ENCODE measurements at places on chromosomes 7 and 10.

DNA sequence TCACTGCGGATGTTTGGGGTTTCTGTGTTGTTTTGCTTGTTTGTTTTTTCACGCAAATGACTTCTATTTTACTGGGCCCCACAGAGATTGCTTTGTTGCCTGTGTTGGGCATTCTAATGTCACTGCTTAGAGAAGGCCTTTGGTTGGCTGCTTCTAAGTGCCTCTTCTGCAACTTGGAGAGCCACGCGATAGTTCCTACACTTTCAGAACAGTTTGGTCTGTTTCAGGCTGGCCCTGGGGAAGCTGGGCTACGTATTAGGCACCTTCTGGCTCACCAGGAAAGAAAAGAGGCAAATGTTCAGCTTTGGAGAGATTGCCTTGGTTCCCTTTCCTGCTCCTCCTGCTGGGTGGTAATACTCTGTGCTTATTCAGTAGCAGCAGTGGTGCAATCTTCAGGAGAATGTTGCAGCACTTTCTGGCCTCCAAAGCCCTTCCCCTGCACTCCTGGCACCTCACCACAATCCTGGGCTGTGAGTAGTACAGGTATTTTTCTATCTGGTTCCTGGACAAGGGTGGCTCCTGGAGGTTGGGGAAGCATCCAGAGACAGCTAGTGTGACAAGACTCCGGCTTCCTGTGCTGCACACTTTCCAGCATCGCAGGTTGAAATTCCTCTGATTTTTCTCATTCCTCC, 1.2 kb downstream of the ANTXRL start:
- DNase-seq, result no peak

GRCh38 chr10:42954766-42955492, 121.9 kb upstream of the RET start:
- no peak for DNase-seq

GRCh38 chr7:101113836-101114235, 13.1 kb upstream of the SERPINE1 start:
- DNase-seq, result no peak

- DNase-seq, result no peak
Observed at GRCh38 chr7:79593866-79594301, 140.4 kb upstream of the MAGI2 start.

GRCh38 chr10:125783957-125784356, 8.3 kb upstream of the MMP21 start:
- DNase-seq, result no peak

GRCh38 chr10:61752111-61753011, 89.6 kb downstream of the CABCOCO1 start:
- no peak for DNase-seq

- DNase-seq, result no peak
Observed at GRCh38 chr10:6469661-6470060, 110.4 kb downstream of the PRKCQ start.

DNA sequence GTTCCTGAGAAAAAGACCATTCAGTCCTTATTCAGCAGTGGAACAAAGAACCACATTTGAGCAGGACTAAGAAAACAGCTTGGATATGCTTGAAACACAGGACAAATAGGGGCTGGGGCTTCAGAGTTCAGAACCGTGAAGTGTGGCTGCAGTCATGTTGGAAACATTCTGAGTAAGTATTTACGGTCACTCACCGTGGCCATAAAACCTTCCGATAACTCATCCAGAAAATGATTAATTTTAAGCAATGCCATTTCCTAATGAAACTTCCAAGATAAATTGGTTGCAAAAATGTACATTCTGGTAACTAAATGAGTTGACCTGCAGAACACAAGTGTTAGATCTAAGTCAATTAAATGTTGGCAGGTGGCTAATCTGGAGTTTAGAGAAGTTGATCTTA, 279.2 kb downstream of the CXCL12 start:
- DNase-seq, result no peak

DNA sequence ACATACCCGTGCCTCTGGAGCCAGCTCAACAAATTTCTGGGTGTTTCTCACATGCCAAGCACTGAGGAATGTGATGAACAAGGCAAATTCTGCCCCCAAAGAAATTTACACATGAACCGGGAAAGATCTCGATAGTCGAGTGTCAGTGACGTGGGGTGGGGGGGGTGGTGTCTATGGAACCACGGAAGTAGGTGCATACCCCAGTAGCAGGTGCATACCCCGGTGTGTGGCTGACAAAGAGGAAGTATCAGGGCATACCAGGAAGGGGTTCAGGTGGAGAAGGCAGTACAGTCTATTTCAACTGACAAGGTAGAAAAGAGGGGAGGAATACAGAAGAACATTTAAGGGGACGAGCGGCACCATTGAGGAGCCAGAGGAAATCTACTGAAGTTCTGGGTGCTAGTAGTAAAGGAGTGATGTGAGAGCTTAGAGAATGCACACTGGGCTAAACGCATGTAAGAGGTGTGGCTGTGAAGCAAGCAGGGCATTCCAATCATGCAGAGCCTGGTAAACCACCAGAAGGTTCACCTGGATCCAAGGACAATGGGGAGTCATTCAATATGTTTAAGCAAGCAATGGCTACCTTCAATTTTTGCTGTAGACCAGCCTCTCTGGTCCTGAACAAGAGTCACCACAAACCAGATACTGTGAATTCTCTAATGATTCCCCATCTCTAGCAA, 6.2 kb downstream of the CCDC6 start:
- DNase-seq, result no peak

- DNase-seq, result no peak
Observed at GRCh38 chr7:117731455-117731854, 141.8 kb downstream of the CTTNBP2 start.

DNA sequence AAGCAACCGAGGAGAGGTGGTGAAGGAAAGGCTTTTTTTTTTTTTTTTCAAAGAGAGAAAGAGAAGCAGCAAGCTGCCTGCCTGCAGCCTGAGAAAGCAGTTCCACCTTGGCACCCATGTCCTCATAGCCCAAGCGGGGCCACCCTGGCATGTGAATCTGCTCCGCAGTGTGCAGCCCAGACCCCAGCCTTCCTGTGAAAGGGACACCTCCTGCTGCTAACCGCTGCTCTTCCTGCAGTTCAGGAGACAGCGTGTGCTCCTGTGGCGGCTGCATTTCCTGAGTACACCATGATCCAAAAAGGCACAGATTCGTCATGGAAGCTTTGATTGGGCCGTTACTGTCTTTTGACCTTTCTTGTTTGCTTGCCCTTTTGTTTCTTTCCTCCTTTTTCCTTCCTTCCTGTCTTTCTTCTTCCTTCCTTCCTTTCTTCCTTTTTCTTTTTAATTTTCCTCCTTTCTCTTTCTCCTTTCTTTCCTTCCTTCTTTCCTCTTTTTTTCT, 38.1 kb downstream of the IKZF1 start:
- no peak for DNase-seq

- DNase-seq, result no peak
Observed at GRCh38 chr10:70757856-70758255, 27.3 kb downstream of the TBATA start.

- peak; percentile 51 for DNase-seq
Observed at GRCh38 chr10:48655411-48656240, 29.0 kb upstream of the WDFY4 start.

DNA sequence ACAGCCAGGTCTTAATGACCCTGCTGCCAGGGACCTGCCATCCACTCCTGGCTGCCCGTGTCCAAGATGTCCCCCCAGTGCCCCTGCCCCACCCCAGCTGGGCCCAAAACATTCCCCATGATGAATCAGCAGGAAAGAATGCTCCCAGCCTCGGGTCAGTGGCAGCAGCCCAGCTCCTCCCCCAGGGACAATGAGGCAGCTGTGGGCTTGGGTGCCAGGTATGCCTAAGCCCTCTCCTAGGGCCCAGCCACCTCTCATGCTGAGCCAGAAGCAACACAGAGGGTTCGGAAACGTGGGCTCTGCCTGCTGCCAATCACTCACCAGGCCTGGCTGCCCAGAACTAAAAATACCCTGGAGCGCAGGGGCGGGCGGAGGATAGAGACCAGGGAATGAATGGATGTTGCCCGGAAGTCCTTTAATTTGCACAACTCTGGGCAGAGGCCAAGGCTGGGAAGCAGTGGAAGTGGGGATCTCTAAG, 1.5 kb upstream of the LOXL4 start:
- no peak for DNase-seq

DNA sequence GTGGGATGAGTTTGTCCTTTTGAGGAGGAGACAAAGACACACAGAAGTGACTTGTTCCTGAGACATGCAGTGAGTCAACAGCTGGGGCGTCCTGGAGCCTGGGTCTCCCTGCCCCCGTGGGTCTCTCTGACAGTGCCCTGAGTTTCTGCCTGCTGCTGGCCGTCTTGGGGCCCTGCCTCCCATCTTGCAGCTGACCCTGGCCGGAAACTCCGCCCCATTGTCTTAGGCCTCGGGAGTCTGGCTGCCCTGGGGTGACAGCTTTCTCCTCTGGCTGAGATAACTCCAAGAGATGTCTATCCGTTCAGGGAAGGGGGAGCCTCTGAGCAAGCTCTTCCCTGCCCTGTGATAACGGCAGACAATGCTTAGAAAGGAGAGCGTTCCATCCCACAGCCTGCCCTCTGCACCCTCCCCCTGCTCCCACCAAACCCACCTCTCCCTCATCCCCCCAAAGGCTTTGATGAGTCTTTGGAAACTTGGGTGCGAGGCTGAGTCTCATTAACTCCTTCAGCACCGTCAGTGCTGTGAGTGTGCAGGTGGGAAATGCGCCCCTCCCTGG, 69.5 kb upstream of the PODXL start:
- DNase-seq, result peak; percentile 44

- DNase-seq, result no peak
Observed at GRCh38 chr7:30727061-30727945, 24.6 kb upstream of the INMT start.

DNA sequence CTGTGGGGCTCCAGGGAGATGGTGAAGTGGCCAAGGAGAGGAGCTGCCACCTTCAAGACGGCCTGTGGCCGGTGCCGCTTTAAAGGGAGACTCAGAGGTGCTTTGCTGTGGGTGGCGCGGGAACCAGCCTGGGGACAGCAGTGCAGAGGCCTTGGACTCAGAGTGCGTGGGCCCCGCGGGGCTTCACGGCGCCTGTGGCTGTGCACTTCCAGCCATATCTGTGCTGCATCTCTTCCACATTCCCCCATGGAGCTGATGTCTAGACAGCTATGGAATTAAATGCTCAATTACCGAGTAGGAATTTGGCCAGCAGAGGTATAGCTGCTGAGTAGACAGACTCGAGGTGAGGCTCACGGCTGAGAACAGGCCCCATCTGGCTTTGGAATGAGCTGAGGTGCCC, 41.7 kb downstream of the HTRA1 start:
- DNase-seq, result no peak

- no peak for DNase-seq
Observed at GRCh38 chr7:1885465-1886226, 215.6 kb downstream of the ELFN1 start.

DNA sequence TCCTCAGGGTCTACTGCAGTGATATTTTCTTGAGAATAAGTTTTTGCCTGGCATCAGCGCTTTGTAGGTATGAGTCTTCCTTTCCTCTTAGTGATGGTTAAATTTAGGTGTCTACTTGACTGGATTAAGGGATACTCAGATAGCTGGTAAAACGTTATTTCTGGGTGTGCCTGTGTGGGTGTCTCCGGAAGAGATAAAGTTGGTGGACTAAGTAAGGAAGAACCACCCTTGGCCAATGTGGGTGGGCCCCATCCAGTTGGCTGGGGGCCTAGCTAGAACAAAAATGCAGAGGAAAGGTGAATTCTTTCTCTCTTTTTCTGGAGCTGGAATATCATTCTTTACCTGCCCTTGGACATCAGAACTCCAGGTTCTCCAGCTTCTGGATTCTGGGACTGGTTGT, 138.8 kb downstream of the ADCYAP1R1 start:
- DNase-seq, result no peak

DNA sequence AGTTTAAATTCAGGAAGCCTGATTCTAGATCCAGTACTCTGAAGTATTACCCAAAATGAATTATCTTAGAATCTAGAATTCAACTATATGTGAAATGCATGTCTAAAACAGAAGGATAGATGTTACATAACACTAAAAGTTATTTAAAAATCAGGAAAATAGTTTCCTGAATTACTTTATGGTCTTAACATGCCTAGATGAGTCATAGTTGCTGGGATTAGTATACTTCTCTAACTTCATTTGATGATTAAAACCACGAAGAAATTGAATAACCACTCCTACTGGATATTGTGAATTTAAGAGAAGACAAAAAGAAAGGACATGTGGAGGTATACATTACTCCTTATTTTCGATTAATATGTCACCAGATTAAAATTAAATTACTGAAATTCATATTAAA, 65.5 kb downstream of the ATAD1 start:
- no peak for DNase-seq

DNA sequence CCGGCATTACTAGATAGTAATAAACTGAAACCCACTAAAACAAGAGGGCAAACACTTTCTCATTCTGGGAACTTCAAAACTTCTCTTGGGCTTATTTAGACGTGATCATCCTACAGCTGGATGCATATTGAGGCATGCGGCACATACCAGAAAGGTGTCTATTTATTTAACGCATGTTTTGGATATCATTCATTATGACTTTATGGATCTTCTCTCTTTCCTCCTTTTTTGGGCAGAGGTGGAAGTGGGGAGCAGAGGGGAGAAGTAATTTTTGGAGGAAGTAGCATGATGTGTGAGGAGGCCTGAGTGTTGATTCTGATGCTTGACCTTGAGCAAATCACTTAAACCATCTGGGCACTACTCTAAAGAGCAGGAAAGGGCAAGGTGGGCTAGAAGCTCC, 270.6 kb downstream of the TRIL start:
- DNase-seq, result no peak

GRCh38 chr7:48035967-48036478, 680 bp downstream of the C7orf57 start:
- no peak for DNase-seq

GRCh38 chr7:144725070-144725469, 110.8 kb downstream of the TPK1 start:
- DNase-seq, result no peak

- DNase-seq, result no peak
Observed at GRCh38 chr7:34117573-34117972, 212.2 kb downstream of the BMPER start.

- DNase-seq, result peak; percentile 26
Observed at GRCh38 chr10:47438857-47439474, 44.9 kb downstream of the ANXA8 start.

DNA sequence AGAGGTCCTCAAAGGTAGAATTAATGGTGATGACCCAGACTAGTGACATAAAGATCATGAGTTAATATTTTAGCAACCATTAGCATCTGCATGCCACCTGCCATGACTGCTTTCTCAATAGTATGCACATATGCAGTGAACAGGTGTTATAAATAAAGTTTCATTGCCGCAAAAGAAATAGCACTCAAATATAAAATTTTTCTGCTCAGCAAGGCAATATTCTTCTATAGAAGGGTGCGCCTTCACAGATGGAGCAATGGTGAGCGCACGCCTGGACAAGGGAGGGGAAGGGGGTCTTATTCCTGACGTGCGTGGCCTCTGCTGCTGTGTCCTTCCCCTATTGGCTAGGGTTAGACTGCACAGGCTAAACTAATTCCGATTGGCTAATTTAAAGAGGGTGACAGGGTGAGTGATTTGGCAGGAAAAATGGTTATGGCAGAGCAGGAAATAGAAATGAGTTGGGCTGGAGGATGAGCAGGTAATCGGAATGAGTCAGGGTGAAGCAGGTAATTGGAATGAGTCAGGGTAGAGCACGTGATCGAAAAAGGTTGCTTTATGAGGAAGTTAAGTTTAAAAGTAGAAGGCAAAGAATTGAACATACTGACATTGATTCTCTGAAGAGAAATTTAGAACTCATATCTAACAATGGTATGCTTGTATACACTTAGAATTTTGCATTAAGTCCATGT, 24.7 kb upstream of the TRIM24 start:
- DNase-seq, result no peak

Data from RPMI8226 (cell line).